Natural killer cell (primary cell): ENCODE measurements at places on chromosomes 5 and 9. TPM values are rescaled to one million over a fixed set of nuclear protein-coding genes. Genes with fewer than 3 reads are reported as not detected.

- DNase-seq = no peak
Measured at GRCh38 chr9:69079186-69079585, 43.6 kb downstream of the FXN start.

DNA sequence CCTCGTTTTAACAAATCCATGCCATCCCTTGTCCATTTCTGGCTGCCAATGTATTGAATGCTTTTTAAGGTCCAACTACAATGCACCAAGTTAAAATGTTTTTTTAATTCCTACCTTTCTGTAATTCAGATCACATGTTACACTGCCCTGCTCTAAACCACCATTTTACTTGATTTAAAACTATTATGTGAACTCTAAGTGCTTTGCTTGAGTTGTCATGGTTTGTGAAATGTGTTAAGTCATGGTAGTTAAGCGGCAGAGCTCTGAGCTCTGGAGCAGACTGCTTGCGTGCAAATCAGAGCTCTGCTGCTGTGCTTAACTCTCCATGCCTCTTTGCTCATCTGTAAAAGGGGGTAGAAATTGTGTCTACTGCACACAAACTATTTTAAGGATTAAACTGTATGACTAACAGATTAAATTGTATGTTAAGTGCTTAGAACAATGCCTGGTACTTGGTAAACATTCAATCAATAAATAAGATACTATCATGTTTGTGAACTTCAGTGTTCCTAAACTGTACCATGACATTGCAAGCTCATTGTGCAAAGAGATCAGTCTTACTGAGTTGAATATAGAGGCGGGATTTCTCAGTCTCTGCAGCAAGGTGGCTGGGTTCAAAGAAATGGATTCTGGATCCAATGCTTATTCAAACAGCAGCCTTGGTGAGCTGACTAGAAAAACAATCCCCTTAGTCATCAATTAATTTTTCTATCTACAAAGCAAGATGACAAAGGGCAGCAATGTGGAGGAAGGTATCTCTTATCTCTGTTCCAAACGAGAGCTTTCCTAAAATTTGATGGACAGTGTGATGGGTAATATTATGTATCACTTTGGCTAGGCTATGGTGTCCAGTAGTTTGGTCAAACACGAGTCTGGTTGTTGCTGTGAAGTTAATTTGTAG, 16.1 kb upstream of the CMBL start:
- DNase-seq = no peak

The FAT2 gene
- total RNA-seq = not detected

- DNase-seq = no peak
Measured at GRCh38 chr5:107127878-107128277, 542.9 kb downstream of the EFNA5 start.

GRCh38 chr5:117559005-117559844, 984.6 kb upstream of the SEMA6A start:
- DNase-seq = no peak

GRCh38 chr9:76594764-76595424, 135.9 kb downstream of the GCNT1 start:
- DNase-seq = no peak

GRCh38 chr5:143386725-143387124, 16.8 kb downstream of the NR3C1 start:
- DNase-seq = no peak

DNA sequence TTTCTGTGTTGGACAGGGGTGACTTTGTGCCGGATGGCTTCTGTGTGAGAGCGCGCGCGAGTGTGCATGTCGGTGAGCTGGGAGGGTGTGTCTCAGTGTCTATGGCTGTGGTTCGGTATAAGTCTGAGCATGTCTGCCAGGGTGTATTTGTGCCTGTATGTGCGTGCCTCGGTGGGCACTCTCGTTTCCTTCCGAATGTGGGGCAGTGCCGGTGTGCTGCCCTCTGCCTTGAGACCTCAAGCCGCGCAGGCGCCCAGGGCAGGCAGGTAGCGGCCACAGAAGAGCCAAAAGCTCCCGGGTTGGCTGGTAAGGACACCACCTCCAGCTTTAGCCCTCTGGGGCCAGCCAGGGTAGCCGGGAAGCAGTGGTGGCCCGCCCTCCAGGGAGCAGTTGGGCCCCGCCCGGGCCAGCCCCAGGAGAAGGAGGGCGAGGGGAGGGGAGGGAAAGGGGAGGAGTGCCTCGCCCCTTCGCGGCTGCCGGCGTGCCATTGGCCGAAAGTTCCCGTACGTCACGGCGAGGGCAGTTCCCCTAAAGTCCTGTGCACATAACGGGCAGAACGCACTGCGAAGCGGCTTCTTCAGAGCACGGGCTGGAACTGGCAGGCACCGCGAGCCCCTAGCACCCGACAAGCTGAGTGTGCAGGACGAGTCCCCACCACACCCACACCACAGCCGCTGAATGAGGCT, at the start of gene ADRB2:
TSS of gene ADRB2 (plus strand) at position 559 of the 686 bp plus-strand sequence. CDS start 221 bp downstream, outside the sequence.
- DNase-seq = peak; percentile 92

The CCDC183 gene
- 0.56 TPM for total RNA-seq
